ENCODE measurements at places on chromosomes 6 and 20.

DNA sequence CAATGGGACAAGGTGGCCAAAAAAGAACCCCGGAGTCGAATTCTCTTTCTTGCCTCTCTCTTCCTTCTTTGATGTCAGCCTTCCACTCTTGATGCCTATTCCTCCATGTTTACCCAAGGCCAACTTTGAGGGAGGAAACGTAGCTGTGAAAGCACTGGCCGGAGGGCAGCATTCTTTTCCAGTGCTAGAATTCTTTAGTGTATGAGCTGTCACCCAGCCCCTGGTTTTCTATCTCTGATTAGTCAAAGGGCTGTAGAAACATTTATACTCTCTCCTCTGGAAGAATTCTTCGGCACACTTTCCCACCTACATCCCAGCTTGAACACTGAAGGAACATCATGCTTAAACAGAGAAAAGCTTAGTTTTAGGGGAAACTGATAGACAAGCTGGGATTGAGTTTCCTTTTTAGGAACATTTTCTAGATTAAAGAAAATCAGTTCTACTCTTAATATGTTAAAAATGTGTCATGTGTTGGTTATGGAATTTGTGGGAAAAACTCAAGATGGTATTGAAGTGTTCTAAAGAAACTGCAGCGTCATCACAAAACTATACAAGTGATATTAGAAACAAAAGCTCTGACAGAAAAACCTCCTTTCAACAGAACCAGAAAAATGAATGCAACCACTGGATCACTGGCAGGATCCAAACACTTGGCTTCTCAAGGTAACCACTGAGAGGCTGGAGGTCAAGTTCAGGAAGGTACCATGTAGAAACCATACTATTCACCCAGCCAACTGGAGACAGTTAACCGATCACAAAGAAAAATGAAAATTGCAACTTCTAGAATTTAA lies 20.7 kb upstream of the UTRN start:
- DNase-seq: no peak

DNA sequence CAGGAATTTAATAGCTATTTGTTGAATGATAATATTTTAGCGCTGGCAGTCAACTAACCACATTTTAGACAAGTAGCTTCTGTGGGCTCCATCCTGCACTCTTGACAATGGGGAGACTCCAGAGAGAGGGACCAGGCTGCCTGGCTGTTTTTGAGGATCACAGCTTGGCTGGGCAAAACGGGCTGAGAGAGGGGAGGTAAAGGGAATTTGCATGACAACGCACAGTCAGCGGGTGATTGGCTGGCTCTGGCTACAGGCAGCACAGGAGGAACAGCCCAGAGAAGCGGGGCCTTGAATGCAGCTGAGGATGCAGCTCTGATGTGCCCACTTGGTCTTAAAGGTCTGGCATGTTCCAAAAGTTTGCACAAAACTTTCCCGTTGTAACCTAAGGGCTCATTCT lies 41.2 kb downstream of the LRFN2 start:
- DNase-seq: no peak

- no peak for DNase-seq
Observed at GRCh38 chr6:41488433-41489119, 57.6 kb upstream of the FOXP4 start.

- DNase-seq: no peak
Observed at GRCh38 chr6:27994616-27995015, 37.6 kb downstream of the OR2B6 start.

- no peak for DNase-seq
Observed at GRCh38 chr6:131946992-131947955, 3.9 kb downstream of the CCN2 start.
